ENCODE measurements at places on chromosomes 5 and 9.
A peak's percentile ranks its signal among the peaks of the same experiment; 100 is the strongest.

- DNase-seq, result peak; percentile 26
Measured at GRCh38 chr5:54988218-54988617, 2.8 kb upstream of the ESM1 start.

GRCh38 chr5:171712616-171713015 lies 73.0 kb upstream of the SMIM23 start:
- no peak for DNase-seq

- DNase-seq, result peak; percentile 27
Measured at GRCh38 chr5:74762599-74762998, 4.3 kb downstream of the GFM2 start.

- DNase-seq, result no peak
Measured at GRCh38 chr5:142697356-142698255, 11.7 kb upstream of the FGF1 start.

DNA sequence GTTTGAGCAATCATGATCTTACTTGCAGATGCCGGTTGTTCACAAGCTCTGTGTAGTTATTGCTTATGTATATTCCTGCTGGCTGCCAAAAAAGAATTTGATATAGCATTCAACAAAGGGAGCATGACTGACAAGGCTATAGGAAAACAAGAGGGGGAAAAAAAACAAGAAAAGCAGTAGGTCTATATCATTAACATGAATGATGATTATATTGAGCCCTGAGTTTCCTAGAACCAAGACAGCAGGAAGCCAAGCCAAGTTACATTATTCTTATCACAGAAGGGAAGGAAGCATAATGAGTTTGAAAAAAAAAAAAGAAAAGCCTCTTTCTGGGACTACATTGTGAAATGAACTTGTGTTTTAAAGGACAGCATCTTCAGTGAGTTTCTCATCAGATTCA lies 41.0 kb downstream of the TSTD2 start:
- no peak for DNase-seq

DNA sequence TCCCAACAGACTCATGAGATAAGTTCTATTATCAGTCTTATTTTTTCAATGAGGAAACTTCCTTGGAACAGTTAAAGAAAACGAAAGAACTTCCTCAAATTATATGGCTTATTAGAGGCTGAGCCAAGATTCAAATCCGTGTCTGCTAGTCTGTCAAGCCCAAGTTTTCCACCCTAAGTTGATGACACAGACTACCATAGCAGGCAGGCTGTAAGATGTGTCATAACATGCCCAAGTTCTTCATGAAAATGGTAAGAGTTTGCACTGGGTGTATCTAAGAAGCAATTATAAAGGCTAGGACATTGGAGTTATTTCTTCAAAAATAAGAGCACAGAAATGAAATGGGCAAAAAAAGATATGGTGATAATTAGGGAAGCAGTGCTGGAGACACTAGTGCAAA lies 634.5 kb downstream of the BRINP1 start:
- DNase-seq, result no peak

GRCh38 chr5:154410786-154411185 lies 35.0 kb upstream of the SAP30L start:
- no peak for DNase-seq

- no peak for DNase-seq
Measured at GRCh38 chr5:17436350-17436749, 61.7 kb upstream of the TAF11L2 start.

DNA sequence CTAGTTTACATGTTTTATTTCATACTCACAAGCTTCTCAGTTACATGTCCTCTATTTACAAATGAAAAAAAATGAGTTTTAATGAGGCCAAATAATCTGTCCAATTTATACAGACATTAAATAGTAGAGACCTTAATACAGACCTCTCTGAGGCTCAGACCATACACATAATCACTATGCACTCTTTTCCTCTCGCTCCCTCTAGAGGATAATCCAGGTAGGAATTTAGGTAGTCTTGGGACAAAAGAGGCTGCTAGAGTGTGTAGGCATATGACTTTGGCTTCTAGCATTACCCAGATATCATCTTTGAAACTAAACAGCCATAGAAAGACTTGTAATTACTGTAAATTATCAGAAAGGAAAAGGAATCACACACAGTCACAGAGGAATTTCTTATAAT lies 444.7 kb downstream of the HINT1 start:
- no peak for DNase-seq

- peak; percentile 52 for DNase-seq
Measured at GRCh38 chr5:149724130-149724840, 5.8 kb upstream of the PPARGC1B start.

DNA sequence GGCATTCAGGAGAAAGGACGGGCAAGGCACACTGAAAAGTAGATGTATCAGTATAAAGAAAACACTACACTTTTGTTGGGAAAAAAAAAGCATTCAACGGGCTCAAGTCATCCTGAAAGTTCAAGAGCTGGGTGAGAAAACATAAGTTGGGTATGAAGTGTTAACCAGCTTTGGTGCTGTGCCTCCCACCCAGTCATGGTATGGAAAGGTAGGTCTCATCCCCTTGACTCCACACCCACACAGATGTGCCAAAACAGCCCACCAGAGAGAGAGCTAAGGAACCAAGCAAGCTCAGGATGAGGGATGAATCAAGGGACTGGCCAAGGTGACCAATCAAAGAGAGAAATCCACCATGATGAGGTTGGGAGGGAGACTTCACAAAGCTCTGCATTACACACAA lies 54.7 kb downstream of the ESM1 start:
- DNase-seq, result peak; percentile 48

DNA sequence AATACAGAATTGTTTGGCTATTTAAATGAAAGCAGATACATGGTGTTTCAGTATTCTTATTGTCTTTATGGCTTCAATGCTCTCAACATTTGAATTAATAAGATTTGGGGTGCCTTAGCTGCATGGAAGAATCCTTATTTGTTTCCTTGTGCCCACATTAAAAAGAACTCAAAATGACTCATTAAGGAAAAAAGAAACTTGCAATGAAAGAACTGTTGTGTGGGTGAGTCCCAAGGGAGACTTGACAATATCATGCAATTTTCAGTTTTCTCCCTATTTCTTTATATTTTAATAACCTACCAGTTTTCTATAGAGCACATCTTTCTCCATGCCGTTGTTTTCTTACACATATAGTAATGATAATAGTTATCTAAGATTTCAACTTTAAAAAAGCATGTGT lies 404.0 kb downstream of the PDE4D start:
- DNase-seq, result no peak

DNA sequence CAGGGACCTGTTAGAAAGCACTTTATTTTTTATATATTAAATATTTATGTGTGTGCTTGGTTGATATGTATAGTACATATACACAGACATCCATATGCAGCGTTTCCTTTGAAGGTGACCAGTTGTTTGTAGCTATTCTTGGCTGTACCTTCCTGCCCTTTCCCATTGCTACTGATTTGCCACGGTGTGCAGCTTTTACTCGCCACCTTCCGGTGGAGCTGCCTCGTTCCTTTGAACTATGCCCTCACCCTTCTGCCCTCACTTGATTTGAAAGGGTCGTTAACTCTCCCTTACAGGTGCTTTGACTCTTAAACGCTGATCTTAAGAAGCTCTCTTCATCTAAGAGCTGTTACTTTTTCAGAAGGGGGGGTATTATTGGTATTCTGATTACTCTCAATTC lies 20.5 kb downstream of the RGMB start:
- DNase-seq, result no peak

DNA sequence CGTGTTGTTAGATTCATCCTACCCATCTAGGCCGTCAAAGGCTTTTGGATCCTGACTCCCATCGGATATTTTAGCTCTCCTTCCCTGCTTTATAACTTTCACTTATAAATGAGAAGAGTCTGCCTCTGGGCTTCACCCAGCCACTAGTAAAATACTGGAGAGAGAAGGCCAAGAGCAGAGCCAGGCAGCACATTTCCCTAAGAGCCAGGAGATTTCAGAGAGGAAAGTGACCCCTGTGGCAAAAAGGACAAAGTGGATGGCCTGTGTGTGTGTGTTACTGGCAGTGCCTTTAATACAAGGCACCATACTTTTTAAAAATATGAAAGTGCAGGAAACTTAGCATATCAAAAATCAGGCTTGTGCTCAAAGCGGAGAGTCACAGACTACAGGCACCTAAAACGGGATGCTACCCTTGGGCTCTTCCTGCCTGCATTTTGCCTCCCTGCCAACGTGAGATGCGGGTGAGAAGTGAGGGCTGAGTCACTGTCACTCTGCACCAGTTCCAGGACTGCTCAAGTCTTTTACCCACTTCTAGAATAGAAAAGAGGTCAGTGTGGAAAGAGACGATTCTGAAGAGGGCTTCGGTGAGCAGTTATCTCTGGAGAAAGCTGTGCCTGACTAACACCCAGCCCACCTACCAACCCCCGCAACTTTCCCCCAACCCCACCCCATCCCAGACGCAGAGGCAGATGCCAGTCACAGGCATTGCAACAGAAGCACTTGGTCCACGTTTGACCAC lies 15.9 kb downstream of the NFIL3 start:
- DNase-seq, result no peak

DNA sequence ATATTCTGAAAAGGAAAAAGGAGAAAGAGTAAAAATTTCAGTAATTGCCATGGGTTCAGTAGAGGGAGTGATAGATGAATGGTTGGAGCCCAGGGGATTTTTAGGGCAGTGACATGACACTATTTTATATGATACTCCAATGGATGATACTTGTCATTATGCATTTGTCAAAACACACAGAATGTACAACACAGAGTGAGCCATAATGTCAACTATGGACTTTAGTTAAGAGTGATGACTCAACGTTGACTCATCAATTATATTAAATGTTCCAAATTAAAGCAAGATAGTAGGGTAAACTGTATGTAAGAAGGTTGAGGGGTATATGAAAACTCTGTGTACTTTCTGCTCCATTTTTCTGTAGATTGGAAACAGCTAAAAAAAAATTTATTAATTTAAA lies 586.4 kb downstream of the TAF11L14 start:
- no peak for DNase-seq

- no peak for DNase-seq
Measured at GRCh38 chr9:105672711-105673234, 10.5 kb downstream of the TAL2 start.

- DNase-seq, result no peak
Measured at GRCh38 chr5:5756762-5757161, 334.3 kb downstream of the ICE1 start.

DNA sequence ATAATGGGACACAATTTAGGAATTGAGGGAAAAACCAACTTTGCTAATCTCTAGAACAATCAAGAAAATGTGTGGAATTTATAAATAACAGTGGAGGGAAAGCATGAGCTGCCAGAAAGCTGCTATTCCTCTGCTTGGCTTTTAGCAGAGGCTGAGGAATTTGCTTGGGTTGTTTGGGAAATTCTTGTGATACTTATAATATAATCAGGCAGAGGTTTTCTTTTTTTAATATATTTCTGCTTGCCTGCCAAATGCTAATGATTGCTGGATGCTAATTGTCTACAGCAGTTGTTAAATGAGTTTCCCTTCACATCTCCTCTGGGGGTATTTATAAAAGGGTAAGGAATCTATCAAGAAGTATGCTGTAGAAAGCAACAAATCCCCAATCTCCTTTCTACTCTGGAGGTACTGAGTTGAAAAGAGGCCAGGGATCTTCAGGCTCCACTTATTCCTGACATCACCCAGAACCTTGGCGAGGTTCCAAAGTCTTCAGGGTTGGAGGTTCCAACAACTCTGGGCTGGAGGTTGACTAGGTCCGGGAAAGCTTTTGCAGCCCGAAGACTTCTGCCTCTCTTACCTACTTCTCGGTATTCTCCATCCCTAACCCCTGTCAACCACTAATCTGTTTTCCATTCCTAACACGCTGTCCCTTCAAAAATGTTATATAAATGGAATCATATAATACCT lies 60.4 kb upstream of the TMED7 start:
- no peak for DNase-seq

DNA sequence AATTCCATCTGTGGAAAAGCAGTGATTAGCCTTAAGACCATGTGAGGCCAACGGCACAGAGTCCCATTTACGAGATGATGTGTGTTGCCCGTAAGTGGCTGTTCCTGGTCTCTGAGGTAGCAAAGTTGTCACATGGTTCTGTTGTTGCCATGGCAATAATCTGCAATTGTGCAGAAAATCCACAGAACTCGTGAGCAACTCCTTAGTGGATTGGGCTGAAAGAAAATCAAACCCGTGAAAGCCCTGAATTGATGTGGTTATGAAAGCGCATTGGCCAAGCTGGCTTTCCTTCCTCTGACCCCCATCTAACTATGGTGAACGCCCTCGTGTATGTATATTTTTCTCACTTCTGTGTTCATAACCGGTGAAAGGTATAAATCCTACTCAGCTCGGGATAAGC lies 614.7 kb downstream of the EBF1 start:
- no peak for DNase-seq

Measured in activated CD4-positive, alpha-beta T cell treated with anti-CD3 and anti-CD28 coated beads, Interleukin-2, Interleukin-6, amounts not matched to agents 100 ng/mL and 50 ng/mL, durations not matched to agents 16 hours and 8 hours (primary cell).